ENCODE measurements at places on chromosomes 6 and 20.

- no peak for DNase-seq
These were observed 51.2 kb downstream of the NINL start for GRCh38 chr20:25533920-25534700.

- no peak for DNase-seq
These were observed 28.7 kb downstream of the GNAS start for GRCh38 chr20:58880994-58881752.

DNA sequence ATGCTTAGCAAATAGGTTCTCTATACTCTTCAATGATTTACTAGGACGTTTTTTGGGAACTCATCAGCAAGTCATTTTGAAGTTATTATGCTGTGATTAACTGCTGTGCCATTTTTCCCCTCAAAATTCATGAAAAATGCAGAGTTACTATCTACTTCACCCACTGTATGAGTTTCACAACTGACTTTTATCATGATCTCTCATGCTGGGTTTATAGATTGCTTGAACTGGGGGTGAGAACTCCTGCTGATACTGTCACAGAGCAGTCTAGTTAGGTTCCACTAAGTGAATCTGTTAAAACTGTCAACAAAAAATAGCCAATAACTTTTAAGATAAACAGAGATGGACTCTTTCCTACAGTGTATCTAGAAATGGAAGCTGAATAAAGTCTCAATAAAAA, 136.7 kb downstream of the EYS start:
- no peak for DNase-seq

DNA sequence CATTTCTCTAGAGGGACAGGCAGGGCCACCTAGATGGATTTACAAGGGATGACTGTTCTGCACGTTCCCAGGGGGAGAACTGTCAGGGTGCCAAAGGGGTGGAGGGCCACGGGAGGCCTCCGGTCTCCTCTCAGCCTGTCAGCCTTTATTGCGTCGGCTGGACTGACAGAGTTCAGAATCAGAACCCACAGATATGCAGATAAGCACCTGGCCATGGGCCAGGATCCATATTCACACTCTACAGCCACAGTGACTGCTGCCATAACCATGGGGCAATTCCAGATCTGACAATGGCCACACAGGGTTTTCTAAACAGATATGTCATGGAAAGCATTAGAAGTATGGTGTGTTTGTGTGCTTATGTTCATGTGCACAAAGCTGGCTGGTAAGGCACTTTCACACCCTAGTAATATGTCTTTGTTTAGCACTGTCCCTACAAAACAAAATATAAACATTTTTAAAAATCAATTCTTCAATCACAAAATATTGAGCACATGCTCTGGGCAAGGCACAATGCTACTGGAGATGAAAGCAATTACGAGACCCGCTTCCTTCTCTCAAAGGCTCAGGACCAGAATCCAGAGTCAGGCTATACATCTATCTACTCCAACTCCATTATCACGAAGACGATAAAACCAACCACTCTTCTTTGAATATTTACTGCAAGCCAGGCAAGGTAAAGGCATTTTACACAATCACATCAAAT, 29.1 kb downstream of the TRAM2 start:
- no peak for DNase-seq

DNA sequence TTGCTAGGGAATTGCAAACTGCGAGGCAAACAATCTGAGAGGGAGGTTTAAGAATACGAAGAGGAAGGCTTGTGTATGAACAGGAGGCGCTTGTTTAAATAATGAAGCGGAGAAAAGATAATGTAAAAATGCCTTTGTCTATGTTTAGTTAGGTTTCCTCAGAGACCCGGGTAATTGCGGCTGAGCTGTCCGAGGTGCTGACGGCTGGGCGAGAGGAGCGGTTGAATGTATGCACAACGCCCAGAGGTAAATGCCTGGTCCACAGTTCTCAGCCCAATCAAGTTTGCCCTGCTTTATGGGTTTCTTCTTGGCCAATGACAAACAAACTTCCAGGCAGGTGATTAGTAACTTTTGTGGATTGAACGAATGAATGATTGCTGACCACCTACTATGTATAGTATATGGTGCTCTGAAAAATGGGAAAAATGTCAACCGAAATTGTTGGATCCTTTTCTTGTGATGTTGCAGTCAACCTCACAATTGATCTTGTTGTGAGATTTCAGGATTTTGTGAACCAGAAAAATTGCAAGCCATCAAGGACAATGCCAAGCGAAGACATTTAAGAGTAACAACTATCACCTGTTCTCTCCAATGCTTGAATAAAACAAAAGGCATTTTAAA, 38.3 kb upstream of the SLC32A1 start:
- no peak for DNase-seq

DNA sequence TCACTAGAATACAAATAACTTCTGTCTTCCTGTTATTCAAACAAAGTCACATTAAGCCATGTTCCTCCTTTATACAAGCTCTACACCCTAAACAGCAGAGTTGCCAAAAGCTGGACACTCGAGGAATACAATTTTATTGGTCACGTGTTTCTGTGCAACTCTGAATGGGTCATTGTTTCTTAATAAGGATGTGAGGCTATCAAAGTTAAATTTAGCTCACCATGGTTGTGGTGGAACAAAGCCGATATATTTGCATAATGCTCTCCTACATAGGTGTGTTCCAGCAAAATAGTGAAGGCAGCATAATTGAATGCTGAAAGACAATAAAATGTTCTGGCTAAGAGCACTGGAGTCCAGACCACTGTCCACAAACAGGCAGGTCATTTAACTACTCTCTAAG, 36.9 kb upstream of the CD2AP start:
- DNase-seq, result no peak

DNA sequence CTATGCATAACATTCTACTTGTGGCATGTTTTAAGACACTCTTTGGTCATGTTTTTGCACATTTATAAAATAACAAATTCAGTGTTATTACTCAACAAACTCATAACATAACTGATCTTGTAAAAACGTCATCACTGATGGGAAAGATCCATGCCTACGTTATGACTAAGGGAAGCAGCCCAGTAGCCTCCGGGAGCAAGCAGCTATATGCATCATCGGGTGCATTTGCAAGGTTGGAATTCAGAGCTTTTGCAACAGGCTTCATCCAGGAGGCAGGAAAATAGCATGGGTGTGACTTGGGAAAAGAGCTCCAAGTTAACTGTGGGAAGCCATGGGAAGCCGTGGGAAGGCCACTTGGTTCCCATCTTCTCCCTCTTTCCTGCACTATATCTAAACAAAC, 271.6 kb upstream of the SGK1 start:
- no peak for DNase-seq

- DNase-seq, result no peak
These were observed 7.9 kb upstream of the EEF1E1 start for GRCh38 chr6:8110117-8110721.

DNA sequence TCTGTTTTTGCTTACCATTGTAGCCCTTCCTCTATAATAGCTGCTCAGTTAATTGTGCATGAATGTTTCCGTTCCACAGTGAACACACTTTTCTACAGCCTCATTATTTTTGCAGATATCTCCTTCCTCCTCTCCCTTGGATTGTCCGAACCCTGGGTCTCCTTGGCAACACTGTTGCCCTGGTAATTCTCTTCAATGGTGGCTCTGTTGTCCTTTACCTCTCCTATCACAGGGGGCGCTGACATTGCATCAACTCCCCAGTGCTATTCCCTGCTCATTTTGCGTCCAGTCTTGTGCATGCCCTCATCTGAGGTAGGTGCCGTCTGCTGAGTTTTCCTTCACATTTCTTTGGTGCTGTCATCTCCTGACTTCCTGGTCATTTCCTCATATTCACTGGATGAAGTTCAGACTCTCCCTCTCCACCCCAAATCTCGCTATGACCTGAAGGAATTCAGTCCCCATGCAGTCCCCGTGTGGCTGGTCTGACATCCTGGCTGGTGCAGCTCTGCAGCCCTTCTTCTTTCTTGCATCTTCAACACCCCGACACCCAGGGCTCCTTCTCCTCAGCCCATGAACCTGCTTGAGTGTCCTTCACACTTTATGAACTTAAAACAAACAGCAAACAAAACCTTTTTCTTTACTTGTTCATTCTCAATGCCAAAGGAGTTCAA, 21.1 kb downstream of the PHACTR2 start:
- no peak for DNase-seq

DNA sequence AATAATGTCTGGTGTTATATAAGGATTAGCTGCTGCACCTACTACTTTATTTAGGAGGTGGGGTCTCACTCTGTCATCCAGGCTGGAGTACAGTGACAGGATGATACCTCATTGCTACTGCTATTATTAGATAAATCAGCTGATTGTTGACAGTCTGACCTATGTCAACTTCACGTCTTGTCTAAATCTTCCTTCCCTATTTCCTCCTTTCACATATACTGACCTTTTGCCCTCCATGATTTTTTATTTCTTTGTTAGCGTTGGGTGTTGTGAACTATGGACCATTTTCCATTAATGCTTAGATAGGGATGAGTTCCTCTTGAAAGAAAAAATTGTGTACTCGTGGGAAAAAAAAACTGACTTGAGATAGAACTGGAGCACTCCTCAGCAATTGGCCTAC, 109.9 kb upstream of the BEND6 start:
- DNase-seq, result no peak

DNA sequence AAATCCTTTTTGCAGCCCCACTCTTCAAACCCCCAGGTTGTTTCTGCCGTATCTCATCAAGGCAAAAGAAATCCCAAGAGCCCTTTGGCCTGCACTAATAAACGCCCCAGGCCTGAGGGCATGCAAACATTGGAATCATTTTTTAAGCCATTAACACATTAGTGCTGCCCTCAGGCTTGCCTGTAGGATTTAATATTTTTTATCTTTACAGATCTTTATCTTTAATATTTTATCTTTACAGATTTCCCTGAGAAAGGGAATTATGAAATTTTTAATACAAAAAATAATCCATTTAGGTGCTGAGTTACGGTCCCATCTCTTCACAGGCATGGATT, 14.7 kb downstream of the GTPBP2 start:
- DNase-seq, result no peak

DNA sequence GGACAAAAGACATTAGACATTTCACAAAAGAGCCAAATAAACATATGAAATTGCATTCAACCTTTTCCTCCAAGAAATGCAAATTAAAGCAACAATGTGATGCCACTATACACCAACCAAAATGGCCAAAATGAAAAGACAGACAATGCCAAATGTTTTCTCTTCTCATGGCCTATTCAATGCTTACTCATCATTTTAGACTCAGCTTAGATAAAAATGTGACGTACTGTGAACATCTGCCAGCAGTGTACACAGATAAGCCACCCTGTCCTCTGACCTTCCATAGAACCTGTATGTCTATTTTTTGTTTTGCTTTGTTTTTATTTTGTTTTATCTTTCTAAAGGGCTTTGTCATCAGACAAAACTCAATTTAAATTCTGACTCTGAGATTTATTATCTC, 385.2 kb downstream of the FRK start:
- DNase-seq, result no peak

GRCh38 chr6:160421854-160422253, 73.7 kb downstream of the SLC22A3 start:
- no peak for DNase-seq

DNA sequence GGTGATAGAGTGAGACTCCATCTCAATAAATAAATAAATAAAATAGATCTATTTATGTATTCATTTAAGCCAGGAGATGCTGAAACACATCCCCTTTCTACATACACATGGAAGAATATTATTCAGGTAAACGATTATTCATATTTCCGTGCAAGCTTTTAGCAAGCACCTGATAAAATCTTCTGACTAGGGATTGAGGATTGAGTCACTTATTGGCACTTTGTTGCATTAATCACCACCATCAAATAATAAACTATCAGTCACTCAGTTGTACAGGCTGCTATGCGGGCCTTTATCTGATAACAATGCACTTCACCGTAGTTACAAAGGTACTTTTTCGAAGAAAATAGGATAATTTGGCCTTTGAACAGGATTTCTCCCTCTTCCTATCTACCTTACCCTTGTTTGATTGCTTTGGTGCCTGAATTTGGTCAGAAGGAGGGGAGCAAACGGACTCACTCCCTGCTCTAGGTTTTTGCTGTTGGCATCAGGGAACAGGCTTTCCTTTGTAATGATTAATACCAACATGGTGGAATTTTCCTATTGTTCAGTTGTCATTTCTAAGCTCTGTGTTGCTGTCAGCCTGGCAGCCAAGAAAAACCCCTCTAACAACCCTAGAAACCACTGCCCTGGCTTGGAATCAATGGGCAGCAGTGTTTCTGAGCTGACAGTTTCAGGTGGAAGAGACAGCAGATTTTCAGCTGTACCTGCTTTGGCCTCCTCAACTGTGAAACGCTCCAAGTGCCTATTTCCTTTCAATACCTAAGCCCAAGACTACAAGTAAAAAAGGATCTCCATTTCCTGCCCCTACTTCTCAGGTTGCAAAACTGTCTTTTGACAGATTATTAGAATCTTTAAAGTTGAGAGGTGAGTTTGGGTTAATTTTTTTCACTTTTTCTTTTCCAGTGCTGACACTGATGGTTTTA, 63.0 kb downstream of the MYB start:
- no peak for DNase-seq

- DNase-seq, result peak; percentile 45
These were observed 49.9 kb upstream of the BMP5 start for GRCh38 chr6:55925292-55925691.

DNA sequence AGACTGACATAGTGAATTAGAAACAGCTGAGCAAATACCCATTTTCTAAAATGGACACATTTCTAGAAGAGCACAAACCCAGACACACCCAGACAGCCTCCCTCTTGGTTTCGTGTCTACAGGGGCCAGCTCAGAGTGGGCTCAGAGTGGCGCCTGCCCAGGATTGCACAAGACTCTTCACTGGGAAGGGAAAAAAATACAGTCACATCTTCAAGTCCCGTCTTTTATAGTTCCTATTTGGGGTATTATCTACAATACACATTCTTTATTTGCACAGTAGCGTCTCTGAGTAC, 246.1 kb upstream of the AFDN start:
- DNase-seq, result no peak

- DNase-seq, result no peak
These were observed 90.0 kb upstream of the BACH2 start for GRCh38 chr6:90386399-90387382.
